Activated CD4-positive, alpha-beta T cell treated with anti-CD3 and anti-CD28 coated beads, Interleukin-2, amount 50 U/mL, for 48 hours (primary cell): ENCODE measurements at places on chromosomes 7 and 10.

DNA sequence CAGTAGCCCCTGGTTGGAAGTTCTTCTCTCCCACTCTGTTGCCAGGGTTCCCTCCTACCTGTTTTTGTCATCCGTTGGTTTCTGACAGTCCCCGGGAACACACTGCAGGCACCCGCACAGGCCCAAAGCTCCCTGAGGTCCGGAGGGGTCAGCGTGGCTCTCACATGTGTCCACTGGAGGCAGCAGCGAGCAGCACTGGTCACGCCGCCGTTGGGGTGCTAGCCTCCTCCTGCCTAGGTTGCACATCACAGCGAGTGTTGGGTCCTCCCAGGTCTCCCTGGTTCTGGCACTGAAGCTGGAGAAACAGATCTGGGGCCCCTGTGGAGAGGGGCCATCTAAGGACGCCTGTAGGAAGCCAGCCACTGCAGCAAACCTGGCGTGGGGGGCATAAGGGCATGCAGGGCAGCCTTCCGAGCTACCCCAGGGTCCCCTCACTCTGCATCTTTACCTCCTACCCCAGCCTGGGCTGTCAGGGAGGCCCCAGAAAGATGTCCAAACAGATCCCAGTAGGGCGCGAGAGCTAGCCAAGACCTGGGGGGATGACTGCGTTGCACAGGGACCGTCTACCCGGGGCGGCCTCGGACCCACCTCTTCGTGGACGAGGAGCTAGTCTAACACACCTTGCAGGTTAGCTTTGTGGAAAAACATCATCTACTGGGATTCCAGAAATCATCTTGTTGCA is 28.9 kb downstream of the LRRC27 start:
- peak; percentile 49 for DNase-seq

DNA sequence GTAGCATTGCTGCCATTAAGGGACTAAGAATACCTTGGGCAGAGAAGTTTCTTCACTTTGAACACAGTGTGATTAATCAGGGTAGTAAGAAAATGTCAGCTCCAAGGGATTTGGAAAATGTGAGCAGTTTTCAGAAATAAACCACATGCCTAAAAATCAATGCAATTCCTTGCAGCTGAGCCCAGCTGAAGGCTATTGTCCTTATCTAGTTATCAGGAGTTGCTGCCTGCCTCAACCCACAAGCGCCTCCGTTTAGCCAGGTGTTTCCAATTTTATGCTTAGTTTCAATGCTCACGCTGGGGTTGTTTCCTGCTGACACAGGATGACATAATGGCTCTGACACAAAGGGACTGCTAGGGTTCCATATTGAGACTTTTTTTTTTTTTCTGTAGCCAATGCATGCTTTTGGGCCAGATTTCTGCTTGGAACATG is 132.3 kb upstream of the ANK3 start:
- peak; percentile 1 for DNase-seq

GRCh38 chr7:102044984-102045673 is 227.7 kb downstream of the CUX1 start:
- no peak for DNase-seq

- DNase-seq = no peak
These were observed 97.6 kb downstream of the CCNY start for GRCh38 chr10:35433851-35434426.

GRCh38 chr10:34567659-34568253 is 247.3 kb downstream of the PARD3 start:
- no peak for DNase-seq

DNA sequence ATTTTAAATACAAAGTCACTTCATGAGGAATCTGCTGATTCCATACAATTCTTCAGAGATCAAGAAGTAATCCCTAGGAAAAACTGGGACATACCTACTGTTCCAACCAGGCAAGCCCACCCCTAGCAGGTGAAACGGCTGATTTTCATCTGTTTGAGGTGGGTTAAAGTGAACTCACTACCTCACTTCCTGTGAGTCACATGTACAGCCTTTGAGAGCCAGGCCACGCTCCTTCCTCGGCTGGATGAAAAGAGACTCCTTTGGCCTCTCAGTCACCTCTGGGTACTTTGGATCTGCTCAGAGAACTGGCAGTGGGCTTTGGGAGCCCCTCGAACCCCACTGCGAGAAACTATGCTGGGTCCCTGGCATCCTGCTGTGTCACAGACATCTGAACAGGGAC is 68.2 kb downstream of the CHST15 start:
- no peak for DNase-seq
